Right kidney (tissue), 9 donors: ENCODE measurements at places on chromosomes 11 and 22.
A peak's percentile ranks its signal among the peaks of the same experiment; 100 is the strongest.

DNA sequence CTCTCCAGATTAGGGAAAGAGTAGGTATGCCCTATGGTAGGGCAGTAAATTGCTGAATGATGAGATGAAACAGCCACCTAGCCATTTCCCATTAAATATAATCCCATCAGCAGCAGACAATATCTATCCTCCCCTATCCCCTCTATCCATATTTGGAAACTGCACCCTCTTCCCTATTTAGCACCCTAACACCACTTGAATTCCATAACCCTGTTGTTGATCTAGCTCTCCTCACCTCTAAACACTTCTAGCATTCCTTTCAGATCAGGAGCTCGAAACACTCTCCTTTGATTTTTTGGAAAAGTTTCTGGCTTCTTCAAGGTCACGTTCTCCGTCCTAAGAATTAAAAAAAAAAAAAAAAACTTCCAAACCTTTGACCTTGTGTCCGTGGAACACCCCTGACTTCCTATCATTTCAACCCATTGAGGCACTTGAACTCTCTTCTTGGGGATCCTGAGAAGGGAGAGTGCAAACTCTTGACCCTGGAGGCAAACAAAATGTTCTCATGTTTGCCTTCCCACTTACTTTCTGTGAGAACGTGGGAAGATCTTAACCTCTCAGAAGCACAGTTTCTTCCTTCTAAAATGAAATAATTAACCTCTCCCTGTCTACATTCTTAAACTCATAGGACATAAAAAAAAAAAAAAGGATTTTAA lies 19.0 kb downstream of the TRIM5 start:
- no peak for DNase-seq

- DNase-seq: no peak
These were observed 11.4 kb downstream of the DAGLA start for GRCh38 chr11:61691380-61692156.

DNA sequence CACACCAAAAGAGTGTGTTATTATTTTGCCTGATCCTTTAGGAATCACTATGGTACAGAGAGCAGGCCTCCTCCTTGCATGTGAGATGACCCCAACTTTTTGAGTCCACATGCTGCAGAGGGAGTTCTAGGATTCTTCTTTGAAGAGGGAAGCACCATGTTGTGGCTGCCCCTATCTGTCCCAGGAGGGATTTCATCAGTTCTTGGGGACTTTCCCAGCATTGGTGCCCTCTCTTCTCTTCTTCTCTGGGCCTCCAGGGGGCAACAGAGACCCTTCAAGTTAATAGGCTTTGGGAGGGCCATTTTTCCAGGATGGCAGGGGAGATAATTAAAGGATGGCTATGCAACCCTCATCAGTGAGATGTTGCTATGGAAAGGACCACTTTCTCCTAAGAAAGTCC lies 3.6 kb downstream of the MMP1 start:
- no peak for DNase-seq

GRCh38 chr11:47955061-47955755 lies 25.2 kb upstream of the PTPRJ start:
- DNase-seq: no peak

- DNase-seq: no peak
These were observed 5.4 kb downstream of the DEAF1 start for GRCh38 chr11:689625-690024.

- DNase-seq: no peak
These were observed 102.0 kb downstream of the GRIK4 start for GRCh38 chr11:120613264-120614226.

GRCh38 chr11:64138398-64138797 lies 27.5 kb downstream of the MACROD1 start:
- DNase-seq: no peak

- DNase-seq: peak; percentile 25
These were observed 1.0 kb downstream of the SUN2 start for GRCh38 chr22:38754751-38755154.

GRCh38 chr11:68574308-68574707 lies 110.0 kb upstream of the GAL start:
- no peak for DNase-seq

DNA sequence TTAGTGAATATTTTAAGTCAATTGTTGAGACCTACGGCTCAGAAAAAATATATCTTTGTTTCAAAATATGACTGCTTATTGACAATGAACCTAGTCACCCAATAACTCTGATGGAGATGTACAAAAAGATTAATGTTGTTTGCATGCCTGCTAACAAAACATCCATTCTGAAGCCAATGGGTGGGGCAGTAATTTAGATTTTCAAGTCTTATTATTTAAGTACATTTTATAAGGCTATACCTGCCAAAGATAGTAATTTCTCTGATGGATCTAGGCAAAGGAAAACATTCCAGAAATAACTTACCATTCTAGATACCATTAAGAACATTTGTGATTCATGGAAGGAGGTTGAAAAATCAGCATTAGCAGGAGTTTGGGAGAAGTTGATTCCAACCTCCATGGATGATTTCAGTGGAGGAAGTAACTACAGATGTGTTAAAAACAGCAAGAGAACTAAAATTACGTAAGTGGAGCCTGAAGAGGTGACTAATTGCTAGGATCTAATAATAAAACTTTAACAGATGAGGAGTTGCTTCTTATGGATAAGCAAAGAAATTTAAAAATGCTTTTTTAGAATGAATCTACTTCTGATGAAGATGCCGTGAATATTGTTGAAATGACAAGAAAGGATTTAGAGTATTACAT lies 26.4 kb upstream of the OR8D2 start:
- no peak for DNase-seq

DNA sequence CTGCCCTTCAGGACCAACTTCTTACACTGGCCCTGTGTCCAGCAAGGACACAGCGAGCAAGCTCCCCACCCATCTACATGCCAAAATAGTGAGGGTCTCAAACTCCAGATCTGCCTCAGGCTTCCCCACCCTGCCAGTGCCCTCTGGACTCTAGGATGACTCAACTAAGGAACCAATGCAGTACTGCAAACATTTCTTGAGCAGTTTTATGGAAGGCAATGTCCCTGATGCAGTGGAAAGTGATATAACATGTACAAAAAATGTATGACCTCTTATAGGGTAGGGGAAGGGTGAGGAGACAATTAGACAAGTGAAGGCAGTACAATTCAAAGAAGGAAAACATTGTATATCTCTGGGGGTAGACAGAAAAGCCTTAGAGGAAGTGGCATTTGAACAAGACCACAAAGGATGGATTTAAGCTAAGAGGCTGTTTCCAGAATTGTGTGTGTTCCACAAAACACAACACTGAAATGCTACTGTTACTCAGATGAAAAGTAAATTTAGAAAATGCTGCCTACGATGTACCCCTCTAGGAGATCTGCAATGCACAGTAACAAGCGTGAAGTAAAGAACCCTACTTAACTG lies 47.3 kb downstream of the RAB30 start:
- DNase-seq: no peak

- no peak for DNase-seq
These were observed 47.5 kb downstream of the NOX4 start for GRCh38 chr11:89443361-89444322.

DNA sequence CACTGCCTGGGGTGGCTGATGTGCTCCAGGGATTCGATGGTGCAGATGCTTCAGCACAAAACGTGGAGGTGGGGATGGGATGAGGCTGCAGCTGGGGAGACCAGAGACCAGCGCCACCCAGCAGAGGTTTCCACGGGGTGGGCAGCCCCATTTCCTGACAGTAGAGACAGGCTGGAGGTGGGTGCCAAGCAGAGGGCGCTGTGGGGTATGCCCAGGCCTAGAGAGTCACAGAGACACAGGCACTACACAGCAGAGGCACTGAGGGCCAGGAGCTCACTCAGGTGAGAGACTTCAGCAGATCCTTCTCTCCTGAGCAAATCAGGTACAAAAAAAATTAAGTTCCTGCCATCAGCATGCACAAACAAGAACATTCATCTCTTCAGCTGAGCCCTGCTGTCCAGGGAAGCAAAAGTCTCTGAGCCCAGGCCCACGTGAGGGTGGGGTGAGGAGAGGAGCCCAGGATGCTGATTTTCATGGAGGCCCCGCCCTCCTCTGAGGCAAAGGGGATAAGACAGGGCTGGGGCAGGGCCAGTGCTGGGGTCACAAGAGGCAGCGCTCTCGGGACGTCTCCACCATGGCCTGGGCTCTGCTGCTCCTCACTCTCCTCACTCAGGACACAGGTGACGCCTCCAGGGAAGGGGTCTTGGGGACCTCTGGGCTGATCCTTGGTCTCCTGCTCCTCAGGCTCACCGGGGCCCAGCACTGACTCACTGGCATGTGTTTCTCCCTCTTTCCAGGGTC lies 53.1 kb downstream of the GGTLC2 start:
- no peak for DNase-seq

DNA sequence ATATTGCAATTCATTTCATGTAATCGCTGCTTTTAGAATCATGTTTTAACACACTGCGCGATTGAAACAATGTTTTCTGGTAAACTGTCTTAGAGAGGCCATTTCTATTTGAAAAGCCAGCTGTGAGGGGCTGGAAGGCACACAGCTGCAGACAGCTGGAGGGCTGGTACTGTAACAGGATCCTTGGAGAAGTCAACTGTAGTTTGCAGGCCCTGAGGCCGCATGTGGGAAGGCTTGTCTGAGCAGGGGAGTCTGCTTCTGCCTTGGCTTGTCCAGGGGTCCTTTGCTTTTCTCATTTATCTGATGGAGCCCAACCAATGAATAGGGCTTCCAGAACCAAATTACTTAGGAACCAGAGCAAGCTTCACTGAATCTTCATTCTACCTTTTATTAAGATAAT lies 313.5 kb downstream of the BLID start:
- peak; percentile 42 for DNase-seq

DNA sequence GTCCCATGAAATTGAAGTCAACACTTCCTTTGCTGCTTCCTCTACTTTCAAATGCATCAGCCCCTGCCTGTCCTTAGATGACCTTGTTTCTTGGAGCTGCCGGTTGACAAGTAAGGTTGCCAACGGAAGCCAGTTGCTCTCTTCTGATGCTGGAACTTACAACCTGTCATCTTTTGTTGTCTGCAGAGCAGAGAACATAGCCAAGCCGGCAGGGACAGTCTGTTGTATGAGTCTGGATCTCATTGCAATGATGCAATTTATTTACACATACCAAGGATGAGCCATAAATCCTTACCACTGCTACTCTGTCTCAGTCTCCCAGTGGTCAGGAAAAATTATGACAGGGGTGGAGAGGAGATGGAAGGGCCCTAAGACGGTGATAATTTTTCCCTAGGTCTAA lies 151.4 kb downstream of the BLID start:
- peak; percentile 4 for DNase-seq

- DNase-seq: no peak
These were observed 25.1 kb upstream of the SCGB1A1 start for GRCh38 chr11:62393735-62394134.

DNA sequence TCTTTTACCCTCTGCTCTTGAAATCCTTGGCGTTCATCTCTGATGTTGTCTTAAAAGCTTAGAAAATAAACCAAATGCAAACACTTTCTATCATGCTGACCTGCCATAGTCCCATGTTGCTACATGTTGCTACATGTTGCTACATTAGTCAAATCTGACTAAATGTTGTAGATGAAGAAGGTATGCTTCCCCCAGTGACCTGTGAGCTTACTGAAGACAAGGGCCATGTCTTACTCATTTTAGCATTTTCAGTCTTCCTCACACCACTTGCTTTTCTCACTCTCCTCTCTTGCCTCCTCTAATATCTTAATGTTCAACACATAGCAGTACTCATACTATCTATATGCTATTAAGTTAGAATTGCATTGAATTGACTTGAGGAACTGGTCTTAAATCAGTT lies 346.4 kb upstream of the MTNR1B start:
- no peak for DNase-seq

GRCh38 chr11:29159552-29160465 lies 857.0 kb downstream of the KCNA4 start:
- peak; percentile 16 for DNase-seq

DNA sequence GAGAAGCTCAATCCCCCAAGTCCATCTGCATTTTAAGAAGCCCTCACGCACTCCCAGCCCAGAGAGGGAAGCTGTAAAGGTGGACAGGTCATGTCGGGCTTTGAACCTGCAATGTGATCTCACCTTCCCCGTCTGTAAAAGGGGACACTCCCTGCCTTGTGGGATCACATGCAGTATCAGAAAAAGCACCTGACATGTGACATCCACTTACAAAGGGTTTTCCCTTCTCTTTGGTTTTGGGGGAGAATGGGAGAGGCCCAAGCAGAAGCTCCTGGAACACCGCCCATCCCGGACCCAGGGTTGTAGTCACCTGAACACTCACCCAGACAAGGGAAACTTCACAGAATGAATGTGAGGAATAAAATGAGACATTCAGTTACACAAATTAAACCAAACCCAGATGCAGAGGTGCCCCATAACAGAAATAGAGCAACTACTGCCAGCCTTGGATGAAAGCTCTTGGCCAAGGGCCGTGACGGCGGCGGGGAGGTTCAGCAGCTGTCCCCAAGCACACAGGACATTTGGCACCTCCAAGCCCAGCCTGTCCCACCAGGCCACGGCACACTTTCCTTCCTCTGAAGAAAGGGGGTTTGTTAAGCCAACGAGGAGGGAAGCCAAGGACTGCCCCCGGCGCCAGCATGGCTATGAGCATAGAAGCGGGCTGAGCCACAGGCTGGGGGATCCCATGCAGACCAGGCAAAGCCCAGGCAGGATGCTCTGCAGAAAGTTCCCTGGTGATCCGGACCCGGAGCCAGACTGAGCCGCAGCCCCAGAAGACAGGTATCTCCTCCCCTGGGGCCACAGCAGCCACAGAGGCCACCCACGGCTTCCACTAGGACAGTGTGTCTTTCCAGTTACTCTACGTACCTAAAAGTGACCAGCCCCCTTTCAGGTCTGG lies 3.8 kb downstream of the BID start:
- DNase-seq: no peak

- no peak for DNase-seq
These were observed 16.4 kb downstream of the SLC1A2 start for GRCh38 chr11:35402751-35403660.

DNA sequence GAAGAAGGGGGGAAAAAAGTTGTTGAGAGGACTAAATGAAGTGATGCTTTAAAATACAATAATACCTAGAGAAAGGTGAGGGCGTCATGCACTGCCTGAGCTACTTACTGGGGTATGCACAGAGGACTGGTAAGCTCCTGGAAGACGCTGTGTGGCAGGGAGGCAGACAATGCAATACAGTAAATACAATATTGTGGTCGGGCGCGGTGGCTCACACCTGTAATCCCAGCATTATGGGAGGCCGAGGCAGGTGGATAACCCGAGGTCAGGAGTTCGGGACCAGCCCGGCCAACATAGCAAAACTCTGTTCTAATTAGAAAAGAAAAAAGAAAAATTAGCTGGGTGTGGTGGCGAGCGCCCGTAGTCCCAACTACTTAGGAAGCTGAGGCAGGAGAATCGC lies 683 bp upstream of the SYTL2 start:
- no peak for DNase-seq

- no peak for DNase-seq
These were observed 1.3 kb downstream of the DENND5A start for GRCh38 chr11:9263840-9264315.
